ENCODE measurements at places on chromosomes 7 and 10.

- DNase-seq: no peak
Observed at GRCh38 chr10:19168584-19168983, 120.0 kb downstream of the MALRD1 start.

DNA sequence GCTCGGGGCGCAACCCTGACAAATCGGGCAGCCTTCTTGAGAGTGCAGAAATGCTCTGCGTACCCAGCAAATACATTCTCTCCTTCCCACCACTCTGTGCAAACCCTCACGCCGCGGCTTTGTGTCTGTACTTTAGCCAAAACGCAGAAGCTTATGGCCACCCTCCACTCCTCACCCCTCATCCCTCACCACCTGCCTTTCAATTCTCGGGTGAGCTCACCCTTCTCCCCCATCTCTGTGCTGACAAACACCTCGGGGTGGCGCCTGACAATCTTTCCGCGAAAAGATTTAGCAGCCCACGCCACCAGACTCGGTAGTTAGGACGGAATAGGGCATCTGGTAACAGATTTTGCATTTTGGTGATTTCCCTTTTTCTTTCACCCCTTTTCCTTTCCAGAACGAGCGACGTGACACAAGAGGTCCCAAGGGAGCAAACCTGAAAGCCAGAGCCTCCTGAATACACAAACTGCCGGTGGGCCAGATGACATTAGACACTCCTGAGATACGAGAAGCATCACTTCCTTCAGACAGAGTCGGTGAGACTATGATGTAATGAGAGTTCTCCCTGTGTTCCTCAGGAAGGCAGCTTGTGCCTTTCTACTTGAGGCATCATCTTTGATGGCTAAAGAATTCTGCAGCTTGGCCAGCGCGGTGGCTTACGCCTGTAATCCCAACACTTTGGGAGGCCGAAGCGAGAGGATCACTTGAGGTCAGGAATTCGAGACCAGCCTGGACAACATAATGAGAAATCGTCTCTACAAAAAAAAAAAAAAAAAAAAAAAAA lies 671 bp upstream of the ATAD1 start:
- DNase-seq: peak; percentile 34

DNA sequence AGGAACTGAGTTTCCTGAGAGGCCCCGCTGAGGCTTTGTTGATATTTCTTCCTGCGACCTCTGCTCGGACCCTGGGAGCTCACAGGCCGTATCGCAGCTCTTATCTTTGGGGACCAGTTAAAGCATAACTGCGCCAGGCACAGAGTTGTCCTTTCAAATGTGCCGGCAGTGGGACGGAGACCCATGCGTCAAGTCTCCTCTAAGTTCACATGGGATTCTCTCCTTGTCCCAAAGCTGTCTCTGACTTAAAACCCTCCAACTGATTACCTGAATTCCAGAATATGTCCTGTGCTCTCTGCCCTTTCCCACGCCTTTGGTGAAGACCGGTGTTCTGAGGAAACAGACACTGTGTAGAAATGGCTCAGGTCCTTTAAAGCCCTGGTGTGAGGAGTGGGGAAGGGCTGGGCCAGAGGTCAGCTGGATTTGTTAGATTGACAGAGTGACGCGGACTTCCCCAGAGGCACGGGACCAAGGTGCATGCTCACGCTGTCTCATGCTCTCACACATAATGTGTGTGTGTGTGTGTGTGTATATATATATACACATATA lies 169.8 kb downstream of the EGFR start:
- no peak for DNase-seq

- DNase-seq: no peak
Observed at GRCh38 chr10:11560076-11560709, 51.3 kb downstream of the USP6NL start.

DNA sequence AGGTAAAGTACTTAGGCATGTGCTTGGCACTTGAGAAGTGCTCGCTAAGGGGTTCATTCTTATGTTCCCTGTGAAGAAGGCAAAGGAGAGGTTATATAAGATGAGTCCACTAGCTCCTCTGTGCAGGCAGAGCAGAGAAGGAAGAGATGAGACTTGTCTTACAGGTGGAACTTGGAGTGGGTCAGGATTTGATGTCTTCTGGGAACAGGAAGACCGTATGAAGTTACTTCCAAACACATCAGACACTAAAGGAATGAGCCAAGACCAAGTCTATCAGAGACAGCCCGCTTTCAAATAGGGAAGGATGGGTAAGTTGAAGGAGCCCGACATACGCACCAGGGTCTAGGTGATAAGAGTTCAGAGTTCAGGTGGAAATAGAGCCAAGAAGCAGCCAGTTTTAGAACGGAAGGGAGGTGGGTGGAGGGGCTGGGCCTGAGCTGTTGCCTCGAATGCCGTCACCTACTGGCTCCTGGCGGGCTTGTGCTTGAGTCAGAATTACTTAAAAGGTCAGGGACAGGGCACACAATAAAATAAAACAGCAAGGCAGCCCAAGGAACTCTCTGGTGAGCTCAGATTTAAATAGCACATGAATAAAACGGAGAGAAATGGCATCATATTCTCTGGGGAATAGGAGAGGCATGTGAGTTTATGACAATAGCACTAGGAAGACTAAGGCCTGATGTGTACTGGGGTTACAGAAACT lies 56.1 kb upstream of the GRB10 start:
- DNase-seq: no peak

- peak; percentile 82 for DNase-seq
Observed at GRCh38 chr7:149497467-149498261, at the start of gene ZNF746. TSS of gene ZNF746 (minus strand) at chr7:149497809. CDS start at chr7:149497536, 273 bp downstream.
